ENCODE measurements at places on chromosomes 13 and 19.

DNA sequence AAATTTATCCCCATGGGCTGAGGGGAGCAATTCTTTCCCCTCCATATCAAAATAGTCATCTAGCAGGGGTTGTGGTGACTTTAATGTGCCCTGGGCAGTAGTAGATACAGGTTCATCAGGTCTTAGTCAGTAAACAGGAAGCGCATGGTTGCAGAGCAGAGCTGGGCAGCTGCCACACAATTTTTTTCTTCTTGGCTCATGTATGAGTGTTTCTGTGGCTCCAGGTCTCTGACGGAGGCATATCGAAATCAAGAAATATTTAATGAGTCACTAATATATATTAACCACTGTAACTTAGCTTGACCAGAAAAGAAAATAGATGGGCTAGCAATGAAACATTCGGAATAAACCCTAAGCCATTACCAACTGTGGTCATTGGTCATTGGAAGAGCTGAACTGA lies 68.4 kb upstream of the UBL3 start:
- no peak for DNase-seq

- DNase-seq: no peak
Measured at GRCh38 chr13:59865398-59865797, 298.3 kb downstream of the DIAPH3 start.

GRCh38 chr19:32254509-32254890 lies 90.9 kb upstream of the ZNF507 start:
- DNase-seq: no peak

DNA sequence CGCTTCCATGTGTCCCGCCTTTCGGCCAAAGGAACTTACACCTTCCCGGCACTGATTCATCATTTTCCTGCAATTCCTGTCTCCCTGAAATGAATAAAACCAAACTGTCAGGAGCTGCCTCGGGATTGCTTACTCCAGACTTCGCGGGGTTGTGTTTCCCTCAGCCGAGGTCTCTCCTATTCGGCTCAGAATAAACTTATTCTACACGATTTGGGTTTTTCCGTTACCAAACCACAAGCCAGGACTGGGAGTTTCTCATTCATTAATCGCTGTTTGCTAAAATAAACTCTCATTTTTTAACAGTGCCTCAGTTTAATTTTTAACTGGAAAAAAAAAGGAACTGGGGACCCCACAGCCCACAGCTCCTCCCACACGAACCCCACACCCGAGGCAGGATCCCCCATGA lies 667 bp downstream of the ZNF878 start:
- no peak for DNase-seq

GRCh38 chr13:43773602-43774001 lies 13.2 kb downstream of the ENOX1 start:
- DNase-seq: no peak

- no peak for DNase-seq
Measured at GRCh38 chr19:4130744-4131438, 7.0 kb upstream of the MAP2K2 start.

DNA sequence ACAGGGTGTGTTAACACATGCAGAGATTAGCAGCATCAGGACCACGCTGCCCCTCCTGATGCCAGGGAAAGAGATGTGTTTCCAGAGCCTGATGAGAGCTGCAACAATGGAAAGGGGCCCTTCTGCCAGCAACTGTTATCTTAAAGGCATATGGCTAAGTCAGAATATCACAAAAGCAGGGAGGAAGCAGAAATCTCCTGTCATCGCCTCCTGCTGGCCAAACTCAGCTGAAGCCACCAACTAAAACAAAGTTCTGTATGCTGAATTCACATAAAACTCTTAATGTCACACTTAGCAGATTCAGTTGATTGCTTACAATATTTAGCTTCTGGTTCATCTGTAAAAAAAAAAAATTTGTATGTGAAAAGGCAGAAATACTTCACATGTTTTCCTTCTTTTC lies 178.2 kb downstream of the GPC5 start:
- no peak for DNase-seq

GRCh38 chr13:30561511-30561910 lies 56.2 kb upstream of the USPL1 start:
- no peak for DNase-seq
